ENCODE measurements at places on chromosomes 7 and 10.

DNA sequence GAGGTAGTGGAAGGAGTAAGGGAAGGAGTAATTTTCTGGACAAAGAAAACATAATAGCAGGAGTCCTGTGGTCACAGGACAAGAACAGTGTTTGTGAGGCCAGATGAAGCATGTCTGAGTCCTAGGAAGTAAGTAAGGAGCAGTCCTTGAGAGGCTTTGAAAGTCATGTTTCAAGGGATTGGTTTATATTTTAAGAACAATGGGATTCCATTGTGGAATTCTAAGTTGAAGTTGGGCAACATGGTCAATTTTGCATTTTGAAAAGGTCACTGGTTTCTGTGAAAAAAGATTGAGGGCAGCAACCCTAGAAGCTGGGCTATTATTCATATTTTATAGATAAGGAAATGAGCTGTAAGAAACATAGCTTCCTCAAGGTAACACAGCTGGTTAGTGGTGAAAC, 10.8 kb upstream of the SLC25A28 start:
- DNase-seq = no peak

- no peak for DNase-seq
These were observed 26.7 kb downstream of the YWHAG start for GRCh38 chr7:76332078-76332477.

DNA sequence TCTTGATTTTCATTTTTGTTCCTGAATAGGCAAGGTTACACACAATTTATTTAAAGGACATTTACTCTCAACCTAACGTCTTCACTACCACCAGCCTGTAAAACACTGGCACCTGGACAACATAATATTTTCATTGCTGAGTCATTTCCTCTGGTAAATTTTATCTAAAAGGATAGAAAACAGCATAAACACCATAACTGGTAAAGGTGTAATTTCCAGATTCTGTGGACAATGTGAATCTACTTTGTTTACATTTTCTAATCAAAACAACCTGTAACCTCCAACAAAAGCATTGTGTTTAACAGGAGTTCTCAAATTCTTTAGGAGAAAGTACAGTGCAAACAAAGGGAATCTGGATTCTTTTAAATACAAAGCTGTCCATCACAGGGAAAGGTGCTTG, 472.0 kb upstream of the AKR1E2 start:
- DNase-seq = no peak

- no peak for DNase-seq
These were observed 61.2 kb downstream of the BPGM start for GRCh38 chr7:134707663-134708378.

DNA sequence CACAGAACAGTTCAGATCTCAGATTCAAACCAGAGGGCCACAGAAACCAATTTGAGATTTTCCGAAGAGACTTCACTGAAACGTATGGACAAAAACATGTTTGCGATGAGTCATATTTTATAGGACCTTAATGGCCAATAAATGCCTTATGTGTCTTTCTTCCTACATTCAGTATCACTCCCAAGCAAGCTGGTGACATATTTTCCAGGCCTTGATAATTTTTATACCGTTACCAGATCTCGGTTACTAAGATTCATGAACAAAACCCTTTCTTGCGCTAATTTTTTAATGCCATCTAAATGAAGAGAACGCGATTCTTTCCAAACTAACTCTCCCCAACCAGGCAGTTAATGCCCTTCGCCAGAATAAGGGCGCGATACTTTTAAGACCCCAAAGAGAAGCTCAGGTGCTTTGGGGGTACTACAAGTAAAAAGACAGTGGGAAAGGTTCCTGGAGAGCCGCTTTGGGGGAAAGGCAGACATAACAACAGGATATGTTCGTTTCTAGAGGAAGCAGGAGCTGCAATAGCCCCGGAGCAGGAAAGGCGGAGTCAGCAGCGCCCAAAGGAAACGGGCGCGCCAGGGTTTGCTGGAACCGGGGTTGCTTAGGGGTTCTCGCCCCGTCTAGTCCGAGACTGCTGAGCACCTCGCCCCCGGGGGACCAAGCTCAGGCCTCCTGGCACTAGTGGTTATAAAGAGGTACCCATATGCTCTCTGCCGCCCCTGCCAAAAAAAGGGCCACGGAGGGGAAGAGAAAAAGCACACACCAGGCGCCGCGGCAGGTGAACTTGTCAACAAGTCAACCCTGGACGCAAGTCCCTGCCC, 884 bp downstream of the ICA1 start:
- no peak for DNase-seq

- peak; percentile 89 for DNase-seq
These were observed 6.1 kb downstream of the NYAP1 start for GRCh38 chr7:100489824-100490223.

DNA sequence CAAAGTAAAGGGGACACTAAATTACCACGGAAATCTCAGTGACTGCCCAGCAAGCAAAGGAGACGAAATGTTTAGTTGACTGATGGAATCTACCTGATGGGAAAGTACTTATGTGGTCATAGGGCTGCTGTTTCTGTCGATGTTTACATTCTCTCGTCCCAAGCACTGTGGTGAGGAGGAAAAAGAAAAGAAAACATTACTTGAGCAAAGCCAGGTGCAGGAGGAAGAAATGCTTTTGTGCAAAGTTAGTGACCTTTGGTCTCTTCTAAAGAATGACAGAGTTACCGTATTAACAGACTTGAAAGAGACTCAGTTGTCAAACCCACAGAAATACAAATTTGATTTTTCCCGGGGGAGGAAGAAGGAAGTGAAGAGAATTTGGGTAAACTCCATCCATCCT, 43.3 kb upstream of the FMC1 start:
- DNase-seq = no peak

DNA sequence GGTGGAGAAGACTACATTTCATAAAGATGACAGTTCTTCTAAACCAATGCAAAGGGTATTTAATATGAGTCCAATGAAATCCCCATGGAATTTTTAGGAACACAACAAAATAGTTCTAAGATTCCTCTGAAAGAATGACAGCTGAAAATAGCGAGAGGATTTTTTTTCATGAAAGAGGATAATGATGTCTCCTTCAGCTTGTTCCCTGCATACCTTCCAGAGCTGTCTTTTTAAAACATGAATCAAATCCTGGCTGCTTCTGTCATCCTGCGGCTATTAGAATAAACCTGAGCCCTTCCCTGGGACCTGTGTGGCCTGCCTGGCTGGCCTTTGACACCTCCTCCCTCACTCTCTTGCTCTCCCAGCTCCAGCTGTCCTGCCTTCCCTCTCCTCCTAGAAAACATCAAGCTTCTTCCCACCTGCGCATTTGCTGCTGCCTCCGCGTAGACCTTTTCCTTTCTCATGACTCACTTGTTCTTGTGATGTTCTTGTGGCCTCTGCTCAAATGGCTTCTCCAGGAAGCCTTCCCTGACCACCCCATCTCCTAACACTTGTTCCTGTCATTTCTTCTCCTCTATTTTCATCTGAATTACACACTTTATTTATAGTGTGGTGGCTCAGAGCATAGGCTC, 57.4 kb downstream of the EEPD1 start:
- DNase-seq = no peak

DNA sequence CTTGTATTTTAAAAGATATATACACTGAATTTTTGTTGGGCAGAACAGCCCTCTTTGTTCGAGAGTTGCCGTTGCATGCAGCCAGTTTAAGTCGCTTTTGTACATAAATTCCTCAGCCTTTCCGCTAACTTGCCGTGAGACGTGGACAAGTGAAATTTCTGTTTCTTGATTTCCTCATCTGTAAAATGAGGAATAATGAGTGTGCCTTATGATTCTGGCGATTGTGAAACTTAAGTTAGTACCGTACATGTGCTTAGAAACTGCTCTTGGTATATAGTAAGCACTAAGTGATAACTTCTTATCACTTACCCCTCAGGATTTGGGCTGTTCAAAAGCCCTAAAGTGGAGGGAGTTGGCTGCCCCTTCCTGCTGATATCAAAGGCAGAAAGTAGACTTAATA, 1.4 kb downstream of the CCNJ start:
- DNase-seq = no peak

GRCh38 chr7:23290993-23291392, 8.1 kb upstream of the MALSU1 start:
- no peak for DNase-seq

- DNase-seq = no peak
These were observed 6.4 kb downstream of the USP6NL start for GRCh38 chr10:11604865-11605650.

GRCh38 chr7:2802101-2802500, 42.0 kb downstream of the GNA12 start:
- no peak for DNase-seq

DNA sequence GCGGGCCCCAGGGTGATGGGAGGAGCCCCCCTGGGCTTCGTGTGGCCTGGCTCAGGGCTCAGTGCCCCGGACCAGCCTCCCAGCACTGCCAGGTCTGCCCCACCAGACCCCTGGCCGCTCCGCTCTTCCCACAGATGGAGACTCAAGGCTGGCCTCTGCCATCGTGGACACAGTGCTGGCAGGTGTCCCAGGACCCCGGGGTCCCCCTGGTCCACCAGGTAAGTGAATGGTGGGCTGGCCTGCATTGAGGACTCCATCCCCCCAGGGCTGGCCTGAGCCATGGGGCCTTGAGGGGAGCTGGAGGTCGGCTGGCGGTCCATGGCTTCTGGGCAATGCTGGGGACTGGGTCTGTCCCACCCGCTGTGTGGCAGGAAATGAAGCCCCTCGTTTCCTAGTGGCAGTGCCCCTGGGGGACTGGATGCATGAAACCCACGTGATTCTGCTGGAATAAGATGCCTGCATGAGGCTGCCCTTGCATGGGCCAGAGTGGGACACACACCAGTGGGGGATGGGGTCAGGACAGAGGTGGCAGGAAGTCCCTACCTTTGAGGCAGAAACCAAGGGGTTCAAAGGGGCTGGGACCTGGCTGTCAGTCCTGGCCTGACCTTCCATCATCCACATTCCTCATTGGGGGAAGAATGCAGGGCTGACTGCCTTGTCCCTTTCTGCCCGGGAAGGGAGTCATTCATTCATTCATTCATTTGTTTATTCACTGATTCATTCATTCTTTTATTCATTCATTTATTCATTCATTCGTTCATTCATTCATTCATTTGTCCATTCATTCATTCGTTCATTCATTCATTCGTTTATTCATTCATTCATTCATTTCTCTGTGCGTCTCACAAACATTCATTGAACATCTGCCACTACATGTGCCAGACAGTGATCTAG, 81.8 kb downstream of the MYL10 start:
- DNase-seq = peak; percentile 19

DNA sequence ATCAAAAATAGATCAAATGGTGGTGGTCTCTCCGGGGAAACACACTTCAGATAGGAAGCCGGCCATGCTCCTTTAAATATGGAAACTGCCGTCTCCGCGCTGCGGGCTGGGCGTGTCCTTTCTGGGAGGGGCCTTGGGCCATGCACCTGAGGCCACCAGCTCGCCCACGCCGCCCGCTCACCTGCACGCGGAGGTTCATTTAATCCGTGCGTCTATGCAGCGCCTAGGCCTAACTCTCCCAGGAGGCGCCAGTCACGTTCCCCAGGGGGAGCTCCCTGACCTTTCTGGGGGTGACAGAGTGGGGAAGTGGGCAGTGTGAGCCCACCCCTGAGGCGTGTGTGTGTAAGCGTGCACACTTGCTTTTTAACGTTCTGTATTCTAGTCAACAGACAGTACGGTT, 64.0 kb downstream of the C10orf143 start:
- no peak for DNase-seq

GRCh38 chr10:110656612-110657011, 12.5 kb downstream of the RBM20 start:
- DNase-seq = no peak

DNA sequence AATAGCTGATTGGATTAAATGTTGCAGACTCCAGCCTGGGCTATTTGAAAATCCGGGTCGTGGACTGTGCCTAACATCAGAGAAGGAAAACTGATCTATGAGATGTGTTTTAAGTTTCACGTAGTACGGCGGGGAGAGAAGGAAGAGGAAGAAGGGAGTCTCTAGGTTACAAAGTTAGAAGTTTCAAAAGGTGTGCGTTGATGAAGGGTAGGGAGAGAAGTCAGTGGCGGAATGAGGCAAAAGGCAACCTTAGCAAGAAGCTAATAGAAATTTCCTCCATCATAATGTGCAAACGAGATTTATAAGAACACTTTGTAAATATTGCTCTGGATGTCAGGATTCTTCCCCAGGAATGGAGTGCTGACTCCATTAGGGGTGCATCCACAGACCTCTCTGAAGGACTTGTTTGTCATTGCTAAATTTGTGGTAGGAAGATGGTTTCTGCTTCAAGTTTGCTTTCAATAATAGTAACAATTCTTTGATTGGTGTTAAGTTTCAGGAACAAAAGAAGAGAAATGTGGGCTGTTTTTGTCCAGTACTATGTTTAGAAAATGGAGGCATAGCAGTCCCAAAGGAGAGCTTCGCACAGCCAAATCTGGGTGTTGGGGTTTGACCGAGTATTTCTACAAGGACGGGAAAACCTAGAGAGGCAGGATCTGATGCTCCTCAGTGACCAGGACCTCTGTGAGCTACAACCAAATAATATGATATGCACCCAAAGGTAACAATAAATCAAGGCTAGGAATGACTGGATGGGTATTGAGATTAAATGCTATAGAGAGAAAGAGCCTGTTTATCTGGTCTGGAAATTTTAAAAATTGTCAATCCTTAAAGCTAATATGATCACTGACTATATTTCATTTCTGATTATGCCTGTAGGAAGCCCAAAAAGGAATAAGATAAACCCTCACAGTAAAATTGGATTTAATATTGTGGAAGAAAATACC, 8.2 kb downstream of the TWIST1 start:
- DNase-seq = no peak

GRCh38 chr7:121406944-121407343, 10.8 kb upstream of the FAM3C start:
- DNase-seq = no peak

GRCh38 chr7:141160246-141160860, 86.5 kb downstream of the TMEM178B start:
- DNase-seq = no peak

DNA sequence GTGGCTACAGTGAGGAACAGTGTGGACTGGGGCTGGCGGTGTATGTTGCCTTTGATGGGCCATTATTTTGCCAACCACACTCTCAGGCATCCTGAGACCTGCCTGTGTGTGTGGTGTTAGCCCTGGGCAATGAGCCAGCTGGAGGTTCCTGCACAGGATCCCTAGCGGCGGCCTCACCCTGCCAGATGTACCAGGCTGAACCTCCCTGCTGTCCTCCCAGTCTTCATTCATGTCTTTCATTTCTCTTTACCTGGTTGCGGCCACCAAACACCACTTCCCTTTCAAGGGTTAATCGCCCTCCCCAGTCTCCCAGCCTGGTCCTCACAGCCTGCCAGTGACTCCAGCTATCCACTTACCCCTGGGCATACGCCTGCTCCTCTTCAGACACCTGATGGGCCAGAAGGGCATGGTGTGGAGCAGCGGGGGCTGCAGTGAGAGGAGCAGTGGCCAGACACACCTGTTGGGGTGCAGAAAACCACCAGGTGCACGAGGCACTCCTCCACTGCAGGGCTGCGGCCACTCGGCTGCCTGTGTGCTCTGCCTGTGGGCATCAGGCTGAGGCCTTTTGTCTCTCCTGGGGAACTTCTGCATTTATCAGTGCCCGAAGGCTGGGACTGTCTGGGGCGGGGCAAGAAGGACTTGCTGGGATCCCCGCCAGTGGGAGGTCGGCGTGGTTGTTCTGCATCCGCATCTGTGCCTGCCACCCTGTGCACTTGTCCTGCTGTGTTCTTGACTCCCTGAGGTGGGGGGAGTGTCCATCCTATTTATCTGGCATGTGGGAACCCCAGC, 111.6 kb downstream of the ARHGAP22 start:
- peak; percentile 27 for DNase-seq

- no peak for DNase-seq
These were observed 213.1 kb downstream of the FGFR2 start for GRCh38 chr10:121385136-121385535.

Measured in H9 (cell line).